Central memory CD8-positive, alpha-beta T cell (primary cell): ENCODE measurements at places on chromosomes 16 and 17.

DNA sequence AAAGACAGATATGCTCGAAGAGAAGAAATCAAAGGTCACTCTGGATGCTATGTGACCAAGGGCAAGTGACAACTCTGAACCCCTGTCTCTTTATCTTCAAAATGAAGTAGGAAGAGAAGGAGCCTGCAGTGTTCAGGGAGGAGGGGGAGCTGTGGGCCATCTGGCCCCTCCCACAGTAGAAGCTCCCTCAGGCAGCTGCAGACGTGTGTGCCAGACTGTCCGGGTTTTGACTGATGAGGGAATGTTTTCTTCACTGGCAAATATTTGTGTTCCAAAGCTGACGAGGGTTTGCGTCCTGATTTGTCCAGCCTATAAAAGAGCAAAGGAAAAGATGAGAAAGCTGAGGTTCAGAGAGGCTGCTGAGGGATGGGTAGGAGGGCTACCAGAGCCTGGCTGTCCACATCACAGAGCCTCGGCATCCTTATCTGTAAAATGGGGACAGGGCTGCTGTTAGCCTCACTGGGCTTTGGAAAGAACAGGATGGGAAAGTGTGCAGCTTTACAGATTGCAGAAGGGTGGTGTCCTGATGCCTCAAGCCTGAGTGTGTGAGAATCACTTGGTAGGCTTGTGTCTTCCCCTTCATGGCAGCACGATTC is 1.8 kb upstream of the GINS2 start:
- H3K27me3 ChIP-seq: no peaks in the 10 kb centered on the region
- peaks cover 2% of the 10 kb centered on the region for H3K36me3 ChIP-seq
- H3K4me3 ChIP-seq: no peak overlapping the region
- H3K27ac ChIP-seq: no peak overlapping the region
- no peak for DNase-seq

DNA sequence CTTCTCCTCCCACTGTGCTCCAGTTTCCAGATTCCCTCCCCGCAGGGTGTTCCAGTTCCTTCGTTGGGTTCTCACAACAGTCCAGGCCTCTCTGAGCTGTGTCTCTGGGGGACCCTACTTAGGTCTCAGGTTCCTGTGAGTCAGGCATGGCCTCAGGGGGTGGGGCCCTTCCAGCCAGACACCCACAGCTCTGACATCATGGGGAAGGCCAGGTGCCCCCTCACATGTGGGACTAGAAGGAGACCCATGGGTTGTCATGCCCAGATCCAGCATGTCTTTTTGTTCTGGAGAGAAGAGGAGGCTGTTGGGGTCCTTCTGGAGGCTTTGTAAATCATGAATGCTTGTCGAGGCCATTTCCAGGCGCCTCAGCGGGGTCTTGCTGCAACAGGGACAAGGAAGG is 32.0 kb upstream of the NDRG4 start:
- H3K4me3 ChIP-seq: no peak overlapping the region
- H3K27ac ChIP-seq: no peak overlapping the region
- DNase-seq: no peak
- peaks cover 71% of the 10 kb centered on the region for H3K27me3 ChIP-seq
- peaks cover 10% of the 10 kb centered on the region for H3K4me1 ChIP-seq
- H3K36me3 ChIP-seq: no peaks in the 10 kb centered on the region

DNA sequence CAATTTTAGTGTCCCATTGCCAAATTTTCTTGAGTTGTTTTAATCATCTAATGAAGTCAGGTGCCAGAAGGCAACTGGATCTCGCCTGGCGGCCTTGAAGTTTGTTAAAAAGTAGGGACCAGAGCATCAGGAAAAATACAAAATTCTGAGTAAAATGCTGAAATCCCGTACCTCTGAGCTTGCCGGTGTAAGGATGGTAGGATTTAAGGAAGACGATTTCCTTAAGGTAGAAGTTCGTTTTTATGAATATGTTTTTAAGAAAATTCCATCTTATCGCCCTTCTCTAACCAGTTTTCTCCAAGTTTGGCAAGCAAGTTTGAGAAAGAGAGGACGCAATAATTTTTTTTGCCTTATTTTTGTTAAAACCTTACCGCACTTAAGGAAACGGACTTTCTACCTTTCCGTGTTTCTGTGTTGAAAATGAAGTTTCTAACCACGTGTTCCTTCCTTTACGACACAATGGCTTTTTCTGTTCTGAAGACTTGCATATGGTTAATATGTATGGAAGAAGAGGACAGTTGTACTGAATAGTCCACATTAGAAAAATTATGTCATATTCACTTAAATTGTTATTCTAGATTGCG is 748 bp downstream of the ATF7IP2 start:
- no peak for DNase-seq
- peaks cover 39% of the 10 kb centered on the region for H3K4me1 ChIP-seq
- H3K27me3 ChIP-seq: no peaks in the 10 kb centered on the region
- peaks cover 14% of the 10 kb centered on the region for H3K36me3 ChIP-seq

DNA sequence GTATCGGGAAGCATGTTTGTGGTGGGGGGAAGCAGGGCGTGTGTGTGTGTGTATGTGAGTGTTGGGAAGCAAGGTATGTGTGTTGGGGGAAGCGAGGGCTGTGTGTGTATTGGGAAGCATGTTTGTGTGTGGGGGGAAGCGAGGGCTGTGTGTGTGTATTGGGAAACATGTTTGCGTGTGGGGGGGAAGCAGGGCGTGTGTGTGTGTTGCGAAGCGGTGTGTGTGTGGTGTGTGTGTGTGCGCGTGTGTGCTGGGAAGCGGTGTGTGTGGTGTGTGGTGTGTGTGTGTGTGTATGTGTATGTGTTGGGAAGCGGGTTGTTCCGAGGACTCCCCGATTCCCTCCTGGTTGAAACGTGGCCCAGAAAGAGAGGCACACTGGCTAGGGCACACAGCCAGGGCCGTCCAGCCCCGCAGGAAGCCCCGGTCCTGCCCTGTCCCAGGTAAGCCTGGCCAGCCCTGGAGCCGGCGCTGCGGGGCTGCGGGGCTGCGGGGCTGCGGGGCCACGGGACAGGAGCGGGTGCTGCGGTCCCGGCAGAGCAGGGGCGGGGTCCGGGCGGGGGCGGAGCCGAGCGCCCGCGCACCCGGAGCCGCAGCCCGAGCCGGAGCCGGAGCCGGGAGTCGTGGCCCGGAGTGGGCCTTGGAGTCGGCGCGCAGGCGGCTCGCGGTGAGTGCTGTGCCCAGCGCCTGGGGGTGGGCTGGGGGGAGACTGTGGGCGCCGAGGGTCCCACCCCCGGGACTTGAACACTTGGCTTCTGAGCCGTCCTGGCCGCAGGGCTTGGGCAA is at the start of gene NOD2:
NOD2 (plus strand) TSS at position 608 of the 783 bp plus-strand sequence. CDS start 5,890 bp downstream, outside the sequence.
- DNase-seq: no peak
- H3K27ac ChIP-seq: peak within 1 kb of the TSS; percentile 94
- H3K4me1 ChIP-seq: peaks cover 62% of the 10 kb centered on the region

- no peaks in the 10 kb centered on the region for H3K36me3 ChIP-seq
- no peaks in the 10 kb centered on the region for H3K4me1 ChIP-seq
- no peak for DNase-seq
- no peaks in the 10 kb centered on the region for H3K27me3 ChIP-seq
- H3K4me3 ChIP-seq: no peak overlapping the region
Measured at GRCh38 chr16:60651346-60651745, 1384.9 kb downstream of the CDH8 start.

DNA sequence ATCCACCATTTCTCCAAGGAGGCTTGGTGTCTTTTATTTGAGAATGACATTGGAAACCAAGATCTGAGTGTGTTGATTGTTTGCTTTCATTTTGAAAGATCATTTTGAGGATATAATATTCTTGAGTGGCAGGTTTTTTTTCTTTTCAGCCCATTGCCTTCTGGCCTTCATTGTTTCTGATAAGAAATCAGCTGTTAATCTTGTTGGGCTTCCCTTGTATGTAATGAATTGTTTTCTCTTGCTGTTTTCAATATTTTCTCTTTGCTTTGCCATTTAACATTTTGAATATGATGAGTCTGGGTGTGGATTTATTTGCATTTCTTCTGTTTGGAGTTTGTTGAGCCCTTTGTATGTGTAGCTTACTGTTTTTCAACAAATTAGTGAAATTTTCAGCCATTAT is 22.0 kb downstream of the PRSS54 start:
- peaks cover 70% of the 10 kb centered on the region for H3K27me3 ChIP-seq
- H3K4me3 ChIP-seq: no peak overlapping the region
- no peaks in the 10 kb centered on the region for H3K4me1 ChIP-seq
- no peak for DNase-seq
- peaks cover 2% of the 10 kb centered on the region for H3K36me3 ChIP-seq

DNA sequence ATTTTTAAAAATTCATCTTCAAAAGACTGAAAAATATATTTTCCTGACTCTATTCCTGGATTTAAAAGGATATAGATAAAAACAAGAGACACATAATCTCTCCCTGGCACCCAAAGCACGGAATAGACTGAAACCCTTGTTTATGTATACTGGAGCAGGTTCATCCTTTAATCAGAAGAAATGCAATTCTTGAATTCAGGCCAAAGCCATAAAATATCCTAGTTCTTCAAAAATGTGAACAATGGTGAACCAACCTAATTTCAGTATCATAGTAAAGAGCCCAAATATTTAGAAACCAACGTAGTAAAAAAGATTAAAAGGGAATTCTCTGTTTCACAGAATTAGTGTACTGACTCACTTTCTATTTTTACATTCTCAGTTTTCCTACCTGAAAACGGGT is 188.5 kb upstream of the C17orf78 start:
- H3K27ac ChIP-seq: no peak overlapping the region
- no peak overlapping the region for H3K4me3 ChIP-seq
- no peak for DNase-seq
- no peaks in the 10 kb centered on the region for H3K27me3 ChIP-seq
- peaks cover 19% of the 10 kb centered on the region for H3K36me3 ChIP-seq

DNA sequence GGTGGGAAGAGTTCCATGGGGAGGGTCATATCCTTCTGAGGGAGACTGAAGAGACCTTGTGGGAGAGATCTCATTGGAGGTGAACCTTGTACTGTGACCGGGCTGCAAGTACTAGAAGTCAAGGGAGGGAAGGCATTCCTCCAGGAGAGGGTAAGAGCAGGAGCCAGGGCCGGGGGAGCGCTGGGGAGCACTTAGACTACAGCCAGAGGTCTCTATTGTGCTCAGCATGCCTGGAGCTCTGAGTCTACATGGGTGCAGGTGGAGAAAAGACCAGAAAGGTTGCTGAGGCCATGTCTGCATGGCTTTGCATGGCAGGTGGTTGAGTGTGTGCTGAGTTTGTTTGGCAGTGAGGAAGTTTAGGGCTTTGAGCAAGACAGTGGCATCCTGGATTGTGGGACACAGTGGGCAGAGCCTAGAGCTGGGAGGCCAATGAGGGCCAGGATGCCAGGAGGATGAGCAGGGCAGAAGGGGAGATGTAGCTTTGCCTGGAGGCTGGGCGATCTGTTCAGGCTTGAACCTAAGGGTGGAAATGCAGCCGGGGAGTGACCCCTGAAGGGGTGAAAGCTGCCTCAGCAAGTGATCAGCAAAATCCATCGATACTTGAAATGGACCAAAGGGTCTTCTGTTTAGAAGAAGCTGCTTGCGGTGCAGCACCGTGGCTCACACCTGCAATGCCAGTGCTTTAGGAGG is 317.4 kb upstream of the TNRC6C start:
- peaks cover 20% of the 10 kb centered on the region for H3K27me3 ChIP-seq
- H3K36me3 ChIP-seq: peaks cover 3% of the 10 kb centered on the region
- H3K27ac ChIP-seq: no peak overlapping the region

GRCh38 chr16:59881376-59881775 is 1147.3 kb upstream of the GOT2 start:
- no peaks in the 10 kb centered on the region for H3K36me3 ChIP-seq
- H3K4me3 ChIP-seq: no peak overlapping the region
- no peaks in the 10 kb centered on the region for H3K4me1 ChIP-seq
- H3K27ac ChIP-seq: no peak overlapping the region
- no peaks in the 10 kb centered on the region for H3K27me3 ChIP-seq
- no peak for DNase-seq

DNA sequence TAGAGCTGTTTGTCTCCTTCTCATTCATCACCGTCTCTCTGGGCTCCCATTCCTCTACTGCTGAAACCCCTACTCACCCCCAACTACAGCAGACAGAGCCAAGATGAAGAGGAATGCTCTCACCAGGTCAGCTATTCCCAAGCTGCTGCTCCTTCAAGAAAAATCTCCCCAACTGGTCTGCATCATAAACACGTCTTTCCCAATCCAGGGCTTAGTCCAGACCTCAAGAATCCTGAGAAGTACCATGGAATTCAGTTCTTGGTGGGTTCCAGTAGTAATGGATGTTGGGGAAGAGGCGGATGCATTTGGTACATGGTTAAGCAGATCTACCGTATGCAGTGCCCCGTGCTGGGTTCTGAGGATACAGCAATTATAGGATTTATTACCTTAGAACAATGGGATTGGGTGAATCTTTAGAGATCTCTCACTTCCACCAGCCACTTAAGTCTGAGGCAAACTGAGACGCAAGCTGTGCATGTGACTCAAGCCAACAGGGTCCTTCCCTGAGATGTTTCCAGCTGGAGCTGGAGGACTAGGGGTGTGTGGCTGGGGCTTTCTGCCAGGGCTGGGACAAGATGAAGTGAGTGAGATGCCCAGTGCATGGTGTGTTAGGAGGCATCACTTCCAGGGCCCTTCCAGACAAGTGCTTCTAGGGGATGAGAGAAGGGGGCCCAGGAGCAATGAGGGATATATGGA is 232.7 kb upstream of the CDH5 start:
- DNase-seq: no peak
- H3K4me1 ChIP-seq: no peaks in the 10 kb centered on the region
- no peaks in the 10 kb centered on the region for H3K36me3 ChIP-seq
- H3K27ac ChIP-seq: no peak overlapping the region

DNA sequence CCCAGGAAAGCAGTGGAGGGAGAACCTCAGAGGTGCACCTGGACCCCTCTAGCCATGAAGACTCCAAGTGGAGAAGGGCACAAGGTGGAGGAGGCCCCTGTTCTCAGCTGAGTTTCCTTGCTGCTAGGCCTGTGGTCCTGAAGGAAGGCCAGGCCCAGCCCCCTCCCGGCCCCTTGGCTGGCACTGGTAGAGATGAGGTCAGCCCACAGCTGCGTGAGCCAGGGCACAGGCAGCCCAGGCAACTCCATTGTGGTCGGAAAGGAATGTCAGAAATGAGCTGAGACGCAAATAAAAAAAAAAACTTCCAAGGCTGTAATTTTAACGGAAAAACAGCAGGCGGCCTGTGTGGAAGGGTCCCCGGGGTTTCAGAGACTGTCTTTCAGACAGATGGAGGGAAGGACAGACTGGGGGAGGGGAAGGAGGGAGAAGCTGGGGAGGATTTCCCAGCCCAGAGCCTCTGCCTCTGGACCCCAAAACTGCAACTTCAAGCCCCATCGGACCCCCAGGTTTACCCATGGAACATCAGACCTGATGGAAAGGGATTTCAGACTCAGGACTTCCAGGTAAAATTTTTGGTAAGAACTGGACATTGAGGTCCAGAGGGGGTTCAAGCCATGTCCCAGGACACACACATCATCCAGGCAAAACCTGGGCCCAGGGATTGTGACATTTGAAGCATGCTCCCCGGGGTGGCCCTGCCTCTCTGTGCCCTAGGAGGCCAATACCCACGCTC is 25.6 kb upstream of the MRPS23 start:
- no peak overlapping the region for H3K27ac ChIP-seq
- DNase-seq: no peak
- H3K36me3 ChIP-seq: peaks cover 3% of the 10 kb centered on the region
- H3K27me3 ChIP-seq: peaks cover 65% of the 10 kb centered on the region
- no peaks in the 10 kb centered on the region for H3K4me1 ChIP-seq

GRCh38 chr16:85729452-85730185 is 21.3 kb downstream of the C16orf74 start:
- peaks cover 5% of the 10 kb centered on the region for H3K4me1 ChIP-seq
- no peaks in the 10 kb centered on the region for H3K27me3 ChIP-seq
- H3K27ac ChIP-seq: no peak overlapping the region
- H3K36me3 ChIP-seq: no peaks in the 10 kb centered on the region
- H3K4me3 ChIP-seq: no peak overlapping the region
- DNase-seq: no peak

GRCh38 chr16:5058476-5058875 is 7.3 kb downstream of the C16orf89 start:
- H3K27me3 ChIP-seq: peaks cover 14% of the 10 kb centered on the region
- no peak for DNase-seq
- no peaks in the 10 kb centered on the region for H3K4me1 ChIP-seq
- H3K36me3 ChIP-seq: peaks cover 3% of the 10 kb centered on the region
- H3K4me3 ChIP-seq: no peak overlapping the region
- H3K27ac ChIP-seq: no peak overlapping the region
